ENCODE measurements at places on chromosomes 12 and 14.

GRCh38 chr12:122182887-122183587 is at the start of gene LRRC43:
TSS of gene LRRC43 (plus strand) at chr12:122183123. CDS start at chr12:122183145, 22 bp downstream.
- DNase-seq = no peak

DNA sequence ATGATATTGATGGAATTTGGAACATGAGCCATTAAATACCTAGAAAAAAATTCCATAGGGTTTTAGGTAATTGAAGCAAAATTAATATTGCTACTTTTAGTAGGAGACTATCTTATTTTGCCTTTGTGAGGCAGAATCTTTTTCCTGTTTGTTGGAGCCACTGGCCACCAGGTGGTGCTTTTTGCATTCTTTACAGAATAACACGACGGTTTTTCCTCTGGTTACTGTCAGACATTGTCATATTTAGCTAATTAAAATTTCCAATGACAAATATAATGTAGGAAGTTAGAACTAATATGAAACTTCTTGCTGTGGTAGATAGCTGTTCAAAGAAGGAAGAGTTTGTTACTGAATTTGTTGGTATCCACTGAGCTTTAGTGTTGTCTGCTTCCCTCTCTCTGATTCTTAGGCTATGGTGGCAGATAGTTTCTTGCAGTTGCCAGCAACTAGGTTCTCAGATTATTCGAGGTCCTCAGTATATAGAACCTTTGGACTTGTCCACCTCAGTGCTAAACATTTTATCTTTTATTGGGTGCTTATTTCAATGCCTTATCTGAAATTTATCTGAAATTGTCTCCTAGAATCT is 25.7 kb downstream of the RAB21 start:
- DNase-seq = no peak

GRCh38 chr12:3977621-3978020 is 104.4 kb upstream of the PARP11 start:
- DNase-seq = no peak

DNA sequence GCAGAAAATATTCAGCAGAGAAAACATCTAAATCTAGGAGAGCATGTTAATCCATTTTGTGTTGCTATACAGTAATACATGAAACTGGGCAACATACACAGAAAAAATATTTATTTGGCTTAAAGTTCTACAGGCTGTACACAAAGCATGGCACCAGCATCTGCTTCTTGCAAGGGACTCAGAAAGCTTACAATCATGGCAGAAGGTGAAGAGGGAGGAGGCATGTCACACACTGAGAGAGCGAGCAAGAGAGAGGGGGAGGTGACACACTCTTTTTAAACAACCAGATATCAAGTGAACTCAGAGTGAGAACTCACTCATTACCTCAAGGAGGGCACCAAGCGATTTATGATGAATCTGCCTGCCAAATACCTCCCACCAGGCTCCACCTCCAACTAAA is 94.2 kb upstream of the CNOT2 start:
- no peak for DNase-seq

DNA sequence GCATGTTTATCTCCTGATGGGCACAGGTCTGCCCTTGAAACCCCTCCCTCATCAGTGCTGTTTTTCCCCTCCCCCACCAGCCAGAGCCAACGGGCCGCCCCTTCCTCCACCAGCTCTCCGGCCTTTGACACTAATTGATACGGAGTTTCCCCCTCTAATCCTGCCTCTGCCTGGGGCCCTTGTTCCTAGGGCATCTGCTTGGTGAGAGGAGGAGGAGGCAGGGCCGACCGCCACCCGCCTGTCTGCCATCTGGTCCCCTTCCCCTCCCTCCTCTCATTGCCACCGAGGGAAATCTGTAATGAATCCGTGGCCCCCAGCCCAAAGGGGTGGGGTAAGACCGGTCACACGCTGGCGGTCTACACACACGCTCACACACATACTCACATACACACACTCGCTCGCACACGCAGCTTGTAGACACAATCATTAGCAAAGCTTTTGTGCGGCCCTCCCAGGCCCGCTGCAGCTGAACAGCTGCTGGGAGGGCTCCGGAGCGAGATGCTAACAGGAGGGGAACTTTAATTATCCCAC is 27.4 kb downstream of the SRRM4 start:
- DNase-seq = no peak

DNA sequence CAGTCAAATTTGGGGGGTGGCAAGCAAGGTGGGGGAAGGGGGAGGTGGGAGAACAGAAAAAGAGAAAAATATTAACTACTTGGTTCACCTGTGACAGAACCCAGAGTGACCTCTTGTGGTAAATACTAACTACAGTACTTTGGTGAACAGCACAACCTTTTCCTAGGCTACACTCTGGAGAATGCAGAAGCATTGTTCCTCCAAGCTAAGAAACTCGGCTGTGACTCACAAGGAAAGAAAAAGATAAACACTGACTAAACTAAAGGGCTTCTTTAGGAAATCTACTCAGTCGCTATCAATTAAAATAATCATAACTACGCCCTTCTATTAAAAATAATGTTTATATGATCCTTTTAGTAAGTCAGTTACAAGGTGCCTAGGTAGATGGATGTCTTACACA is 5.4 kb downstream of the KCNH5 start:
- no peak for DNase-seq

DNA sequence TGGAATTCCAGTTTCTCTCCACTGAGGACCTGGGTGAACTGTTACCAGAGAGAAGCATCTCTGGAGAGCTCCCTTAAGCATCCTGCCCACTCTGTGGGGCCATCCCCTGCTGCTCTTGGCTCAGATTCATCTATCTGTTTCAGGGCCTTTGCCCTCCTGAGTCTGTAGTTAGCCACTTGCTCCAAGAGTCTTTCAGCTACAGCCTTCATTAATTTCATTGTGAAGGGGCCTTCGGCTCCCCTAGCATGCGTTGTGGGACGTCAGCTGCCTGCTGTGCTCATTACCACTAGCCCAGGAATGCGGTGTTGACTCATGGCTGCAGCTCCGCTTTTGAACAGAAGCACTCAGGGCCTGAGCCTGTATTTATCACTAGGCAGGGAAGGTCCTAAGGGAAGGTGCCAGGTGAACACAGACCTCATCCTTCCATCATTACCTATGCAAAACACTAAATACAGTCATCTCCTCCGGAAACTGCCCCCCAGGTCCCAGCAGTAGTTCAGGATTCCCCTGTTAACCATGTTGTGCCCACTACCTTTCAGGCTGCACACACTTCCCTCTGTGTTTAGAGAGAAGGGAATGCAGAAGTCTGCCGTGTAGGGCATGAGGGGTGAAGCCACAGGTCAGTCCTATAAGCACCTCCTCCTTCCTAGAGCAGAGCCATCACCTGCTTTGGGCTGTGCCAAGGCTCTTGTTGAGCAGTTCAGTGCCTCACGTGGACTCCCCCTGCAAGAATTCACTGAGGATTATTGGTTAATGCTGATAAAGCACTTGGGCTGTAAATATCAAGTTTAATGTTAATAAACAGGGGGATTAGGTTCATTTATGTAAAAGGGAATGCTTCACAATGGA is 191.4 kb downstream of the CACNA1C start:
- no peak for DNase-seq

DNA sequence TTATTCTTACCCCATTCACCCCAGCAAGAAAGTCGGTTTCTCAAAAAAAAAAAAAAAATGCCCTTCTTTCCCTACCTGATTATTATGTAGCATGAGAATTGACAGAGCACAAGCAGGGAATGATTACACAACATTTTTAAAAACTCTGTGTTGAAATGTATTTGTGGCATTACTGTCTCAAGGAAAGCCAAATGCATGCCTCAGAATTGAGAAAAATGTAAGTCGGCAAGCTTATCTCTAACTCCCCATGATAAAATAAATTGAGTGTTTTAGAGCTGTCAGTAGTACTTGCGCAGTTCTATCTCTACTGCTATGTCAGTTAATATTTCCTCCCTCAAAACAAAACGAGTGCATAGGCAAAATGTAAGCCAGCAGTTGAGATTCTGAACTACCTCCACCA is 25.7 kb downstream of the ANO4 start:
- DNase-seq = no peak

DNA sequence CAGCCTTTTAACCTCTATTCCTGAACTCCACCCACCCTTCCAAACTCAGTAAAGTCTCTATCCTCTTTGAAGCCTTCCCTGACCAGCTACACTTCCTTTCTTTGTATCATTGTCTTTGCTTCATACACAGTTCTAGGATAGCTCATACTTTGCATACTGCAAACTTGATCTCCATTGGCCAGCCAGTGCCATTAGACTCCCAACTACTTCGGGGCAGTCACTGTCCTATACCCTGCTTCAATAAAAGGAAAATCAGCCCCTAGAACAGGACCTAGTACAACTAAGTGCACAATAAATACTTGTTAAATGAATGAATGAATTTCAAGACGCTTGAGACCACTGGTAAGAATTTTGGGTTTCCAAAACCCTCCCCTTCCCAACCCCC is 521 bp upstream of the PIP4K2C start:
- DNase-seq = no peak

DNA sequence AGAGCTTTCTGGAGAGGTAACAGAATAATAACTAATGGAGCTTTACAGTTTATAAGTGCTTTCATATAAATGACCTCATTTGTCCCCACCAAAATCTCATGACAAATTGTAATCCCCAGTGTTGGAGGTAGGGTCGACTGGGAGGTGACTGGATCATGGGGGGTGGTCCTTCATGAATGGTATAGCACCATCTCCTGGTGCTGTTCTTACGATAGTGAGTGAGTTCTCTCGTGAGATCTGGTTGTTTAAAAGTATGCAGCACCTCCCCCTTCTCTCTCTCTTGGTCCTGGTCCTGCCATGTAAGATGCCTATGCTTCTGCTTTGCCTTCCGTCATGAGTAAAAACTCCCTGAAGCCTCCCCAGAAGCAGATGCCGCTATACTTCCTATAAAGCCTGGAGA is 423.3 kb upstream of the GARIN6 start:
- DNase-seq = no peak

DNA sequence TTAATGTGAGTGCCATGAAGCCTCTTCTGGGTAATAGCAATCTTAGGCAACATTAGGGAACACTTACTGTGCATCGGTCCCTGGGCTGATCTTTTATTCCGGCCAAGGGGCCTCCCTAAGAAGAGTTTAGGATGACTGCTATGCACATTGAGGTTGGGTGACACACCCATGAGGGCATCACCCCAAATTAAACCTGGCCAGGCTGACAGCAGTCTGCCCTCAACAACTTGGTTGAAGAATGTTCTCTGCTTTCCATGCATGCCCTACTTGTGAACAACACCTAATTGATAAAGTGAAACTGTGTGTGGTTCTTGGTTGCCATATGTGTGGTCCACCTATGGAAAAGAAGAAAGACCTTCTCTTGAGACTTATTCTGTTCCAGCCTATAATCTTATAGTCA is 1098.0 kb downstream of the BCL11B start:
- DNase-seq = no peak

DNA sequence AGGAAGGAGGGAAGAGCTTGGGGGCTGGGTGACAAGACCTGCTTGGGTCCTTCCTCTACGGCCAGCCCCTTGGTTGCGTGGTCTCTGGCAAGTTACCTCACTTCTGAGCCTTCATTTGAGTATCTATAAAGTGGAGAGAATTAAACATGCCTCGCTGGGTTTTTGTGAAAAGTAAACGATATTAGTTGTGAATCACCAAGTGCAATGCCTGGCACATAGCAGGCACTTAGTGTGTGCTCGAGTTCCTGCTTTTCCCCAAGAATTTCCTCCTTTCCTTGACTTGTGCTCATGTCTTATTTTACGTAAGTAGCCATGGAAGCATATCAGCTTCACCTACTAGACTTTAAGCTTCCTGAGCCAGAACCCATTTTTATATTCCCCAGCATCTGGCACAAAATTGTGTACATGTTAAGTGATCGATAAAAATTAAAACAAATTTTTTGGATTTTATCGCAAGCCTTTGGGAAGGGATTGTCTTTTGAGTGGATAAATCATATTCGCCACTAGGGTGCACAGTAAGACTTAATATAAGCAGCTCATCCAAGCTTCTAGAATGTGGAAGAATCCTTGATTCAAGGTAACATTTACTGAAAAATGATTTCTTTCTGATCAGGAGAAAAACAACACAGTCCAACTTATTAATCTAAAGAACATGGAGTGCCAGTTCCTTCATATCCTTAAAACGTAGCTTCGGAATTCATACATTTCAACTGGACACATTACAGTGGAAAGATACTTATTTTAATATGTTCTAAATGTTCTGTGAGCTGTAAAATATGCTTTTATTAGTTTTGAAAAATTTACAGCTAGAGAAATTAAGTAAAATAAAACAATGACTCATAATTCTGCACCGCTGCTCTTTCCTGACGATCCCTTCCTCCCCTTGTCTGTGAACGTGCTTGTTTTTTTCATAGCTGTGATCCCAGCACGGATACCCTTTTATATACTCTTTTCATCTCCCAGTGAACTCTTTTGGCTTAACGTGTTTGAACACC is 62.0 kb downstream of the SLC25A47 start:
- no peak for DNase-seq

GRCh38 chr12:51549637-51550036 is 41.4 kb upstream of the SCN8A start:
- no peak for DNase-seq

DNA sequence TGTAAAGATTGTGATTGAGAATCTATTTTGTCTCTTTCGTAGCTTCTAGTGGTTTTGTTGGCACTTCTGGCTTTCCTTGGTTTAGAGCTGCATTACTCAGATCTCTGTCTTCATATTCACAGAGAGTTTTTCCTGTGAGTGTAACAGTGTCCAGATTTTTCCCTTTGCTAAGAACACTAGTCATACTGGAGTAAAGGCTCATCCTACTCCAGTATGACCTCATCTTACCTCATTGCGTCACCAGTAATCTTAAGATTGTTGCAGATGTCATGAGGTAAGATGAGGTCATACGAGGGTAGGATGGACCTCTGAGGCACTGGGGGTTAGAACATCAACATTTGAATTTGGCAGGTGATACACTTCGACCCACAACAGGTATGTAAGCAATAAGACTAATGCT is 461.2 kb downstream of the FLRT2 start:
- DNase-seq = no peak

- DNase-seq = no peak
These were observed 40.0 kb upstream of the CAPRIN2 start for GRCh38 chr12:30794591-30795409.

- DNase-seq = no peak
These were observed 133.8 kb upstream of the NUDT4 start for GRCh38 chr12:93243689-93244513.

DNA sequence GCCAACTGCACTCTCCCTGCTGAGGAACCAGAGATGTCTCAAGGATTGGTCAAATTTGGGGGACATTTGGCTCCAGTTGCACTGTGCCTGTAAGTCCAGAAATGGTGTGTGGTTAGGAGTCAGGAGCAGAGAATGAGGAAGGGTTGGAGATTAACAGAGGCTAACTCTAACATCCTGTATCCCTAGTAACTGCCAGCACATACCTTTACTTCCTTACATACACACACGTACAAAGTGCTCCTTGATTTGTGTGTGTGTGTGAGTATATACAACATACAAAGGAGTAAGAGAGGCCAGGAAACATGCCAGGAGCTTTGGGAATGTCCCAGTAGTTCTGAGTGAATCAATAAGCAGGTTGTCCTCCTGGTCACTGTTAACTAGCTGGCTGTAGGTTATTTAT is 39.8 kb upstream of the NRXN3 start:
- no peak for DNase-seq

DNA sequence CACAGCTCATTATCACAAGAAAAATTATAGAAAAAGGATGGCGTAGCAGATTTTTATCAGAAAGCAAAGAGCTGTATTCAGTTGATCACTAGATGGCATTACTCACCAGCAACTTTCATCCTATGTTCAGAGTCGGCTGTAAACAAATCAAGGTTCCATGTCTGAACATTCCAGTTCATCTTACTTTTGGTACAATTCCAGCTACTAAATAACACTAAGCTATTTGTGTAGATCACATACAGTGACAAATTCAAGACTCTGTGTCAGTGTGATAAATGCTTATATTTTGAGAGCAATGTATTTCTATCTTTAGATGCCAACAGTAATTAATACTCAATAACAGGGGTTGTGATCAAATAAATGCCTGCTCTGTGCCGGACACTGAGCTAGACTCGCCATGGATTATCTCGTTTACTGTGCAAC is 30.1 kb downstream of the NRDE2 start:
- DNase-seq = no peak

Measured in stimulated activated CD4-positive, alpha-beta T cell treated with anti-CD3 and anti-CD28 coated beads, Interleukin-1b, Interleukin-23, amount 100 ng/mL, for 24 hours (primary cell).